ENCODE measurements at places on chromosomes 3 and 15.

- DNase-seq, result no peak
Measured at GRCh38 chr3:5017925-5018531, 38.8 kb downstream of the BHLHE40 start.

DNA sequence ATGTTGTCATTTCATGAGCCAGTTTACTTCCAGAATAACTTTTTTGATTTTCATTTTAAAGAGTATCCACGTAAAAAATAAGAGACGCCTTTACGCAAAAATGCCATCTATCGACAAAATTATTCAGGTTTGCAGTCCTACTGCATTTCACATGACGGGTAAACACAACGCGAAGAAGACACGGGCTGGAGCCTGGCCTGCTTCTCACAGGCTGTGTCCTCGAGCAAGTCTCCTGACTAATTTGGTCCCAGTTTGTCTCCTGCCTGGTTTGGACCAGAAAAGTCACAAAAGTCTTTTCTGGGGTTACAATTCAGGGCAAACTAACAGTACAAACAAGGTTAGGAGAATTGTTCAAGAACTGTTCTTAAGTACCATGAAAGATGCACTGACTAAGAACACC is 51.7 kb downstream of the CHSY1 start:
- no peak for DNase-seq

GRCh38 chr3:66797889-66798560 is 200.1 kb upstream of the KBTBD8 start:
- DNase-seq, result no peak

DNA sequence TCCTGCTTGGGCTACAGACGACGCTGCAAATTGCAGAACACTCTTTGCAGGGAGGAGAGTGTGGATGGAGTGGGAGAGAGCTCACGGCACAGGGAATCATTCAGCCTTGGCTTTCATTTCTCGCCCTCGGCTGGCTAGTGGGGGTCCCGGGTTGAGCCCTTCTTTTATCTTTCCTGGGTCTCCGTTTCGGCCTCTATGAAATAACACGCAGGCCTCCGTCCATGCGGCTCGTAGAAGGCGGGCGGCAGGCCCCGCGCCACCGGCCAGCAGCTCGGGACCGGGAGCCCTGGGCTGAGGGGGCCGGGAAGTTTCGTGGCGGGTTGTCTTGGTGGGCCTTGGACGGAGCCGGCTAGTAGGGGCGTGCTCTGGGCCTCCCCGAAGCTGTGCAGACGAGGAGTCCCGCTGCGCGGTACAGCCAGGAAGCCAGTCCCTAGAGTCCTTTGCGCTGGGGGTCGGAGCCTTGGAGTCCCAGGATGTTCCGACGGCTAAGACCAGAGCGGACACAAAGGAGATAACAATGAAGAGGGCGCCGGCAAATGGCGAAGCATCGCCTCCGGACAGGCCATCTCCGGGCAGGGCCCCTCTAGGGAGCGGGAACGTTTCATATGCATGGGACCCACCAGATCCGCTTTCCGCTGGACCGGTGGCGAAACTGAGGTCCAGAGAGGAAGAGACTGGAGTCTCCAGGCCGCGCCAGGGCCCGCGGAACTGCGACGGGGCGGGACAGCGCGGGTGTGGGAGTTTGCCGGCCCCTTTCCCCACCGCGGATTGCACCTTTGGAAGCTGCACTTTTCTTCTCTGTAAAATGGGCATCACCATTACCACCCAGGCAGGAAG is 4.3 kb downstream of the RNU6-1 start:
- DNase-seq, result no peak

DNA sequence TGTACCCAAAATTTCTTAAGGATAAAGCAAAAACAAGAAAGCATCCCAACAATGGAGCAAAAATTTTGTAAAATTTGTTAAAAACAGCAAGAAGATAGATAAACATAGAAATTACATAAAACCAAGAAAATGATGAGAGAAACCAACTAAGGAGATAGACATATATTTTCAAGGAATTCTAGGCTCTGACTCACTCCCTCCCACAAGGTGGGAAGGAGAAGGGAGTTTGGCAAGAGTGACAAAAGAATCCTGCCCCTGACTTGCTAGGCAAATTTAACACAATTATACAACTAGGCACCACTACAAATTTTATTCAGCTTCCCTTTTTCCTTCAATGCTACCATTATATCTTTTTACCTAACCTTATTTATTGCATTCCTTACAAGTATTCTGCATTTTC is 70.9 kb downstream of the MYO9A start:
- no peak for DNase-seq

- no peak for DNase-seq
Measured at GRCh38 chr3:114451051-114451451, 157.2 kb downstream of the TIGIT start.

GRCh38 chr15:64022571-64022970 is 23.7 kb downstream of the DAPK2 start:
- no peak for DNase-seq
